ENCODE measurements at places on chromosomes 4 and X. TPM values are rescaled to one million over a fixed set of nuclear protein-coding genes. Genes with fewer than 3 reads are reported as not detected.

Gene GABRE
- polyA plus RNA-seq: not detected

Gene HHIP
- polyA plus RNA-seq: not detected

Gene IL21
- not detected for polyA plus RNA-seq

Gene SPANXA2
- not detected for polyA plus RNA-seq

Gene COL4A5
- not detected for polyA plus RNA-seq

Gene C4orf51
- polyA plus RNA-seq: not detected

Gene CD40LG
- polyA plus RNA-seq: 127 TPM

Gene GPC3
- polyA plus RNA-seq: 6.0 TPM

Gene NAA11
- not detected for polyA plus RNA-seq

Gene GUCY1A1
- polyA plus RNA-seq: not detected

Gene PRR32
- not detected for polyA plus RNA-seq

Gene UGT2B11
- polyA plus RNA-seq: not detected

Gene TEX13D
- polyA plus RNA-seq: not detected

Gene TGIF2LX
- polyA plus RNA-seq: not detected

Gene PABPC1L2B
- not detected for polyA plus RNA-seq

Gene BCORL1
- polyA plus RNA-seq: 0.64 TPM

Gene ZNF827
- 5.0 TPM for polyA plus RNA-seq

Gene DCAF8L2
- polyA plus RNA-seq: not detected

Gene TMPRSS11F
- polyA plus RNA-seq: not detected

Gene USP17L30
- polyA plus RNA-seq: not detected

Gene ARMCX1
- polyA plus RNA-seq: 3.2 TPM

Gene CITED1
- not detected for polyA plus RNA-seq

Gene NPY1R
- not detected for polyA plus RNA-seq

Gene FMR1NB
- polyA plus RNA-seq: not detected

Gene SYP
- 0.26 TPM for polyA plus RNA-seq

Gene IL13RA1
- polyA plus RNA-seq: 0.07 TPM

Gene PAGE4
- polyA plus RNA-seq: not detected

Gene GPR143
- polyA plus RNA-seq: 0.20 TPM

Gene EFHC2
- polyA plus RNA-seq: 2.1 TPM

Gene CLDN2
- not detected for polyA plus RNA-seq

Gene NXF2
- not detected for polyA plus RNA-seq

Gene USP51
- 0.45 TPM for polyA plus RNA-seq

Gene PPP2R2C
- not detected for polyA plus RNA-seq

Gene TIGD2
- polyA plus RNA-seq: 6.8 TPM

Gene PAGE1
- not detected for polyA plus RNA-seq

Gene RASL11B
- not detected for polyA plus RNA-seq

Gene SMIM14
- polyA plus RNA-seq: 28.5 TPM

Gene TMEM192
- 12.5 TPM for polyA plus RNA-seq

Gene SH2D1A
- polyA plus RNA-seq: 43.8 TPM

Gene C4orf33
- polyA plus RNA-seq: 9.3 TPM

Gene CSAG3
- not detected for polyA plus RNA-seq

Gene ANXA3
- not detected for polyA plus RNA-seq

Gene BEND2
- not detected for polyA plus RNA-seq

Gene POF1B
- polyA plus RNA-seq: 0.17 TPM

Gene CT45A1
- polyA plus RNA-seq: not detected

Gene REELD1
- polyA plus RNA-seq: not detected

Gene CTSO
- 26.4 TPM for polyA plus RNA-seq

Gene VCX2
- not detected for polyA plus RNA-seq

Gene CENPI
- polyA plus RNA-seq: 0.14 TPM

Gene FAM47A
- polyA plus RNA-seq: not detected

Gene TCEAL6
- not detected for polyA plus RNA-seq

Gene NSUN7
- polyA plus RNA-seq: not detected

Gene SULT1E1
- not detected for polyA plus RNA-seq

Gene MAGEC2
- polyA plus RNA-seq: not detected

Gene FRMPD4
- not detected for polyA plus RNA-seq
